SHP77 treated with DMSO at 0.1 percent for 48 hours (cell line): ENCODE measurements at places on chromosomes 11 and 22.

- DNase-seq = no peak
These were observed 58.8 kb upstream of the RDX start for GRCh38 chr11:110355011-110355744.

GRCh38 chr22:48905206-48905975, 922.3 kb downstream of the BRD1 start:
- DNase-seq = no peak

- DNase-seq = no peak
These were observed 52.5 kb upstream of the SLC22A12 start for GRCh38 chr11:64538501-64538951.

GRCh38 chr11:44452827-44453572, 112.5 kb upstream of the CD82 start:
- DNase-seq = no peak

DNA sequence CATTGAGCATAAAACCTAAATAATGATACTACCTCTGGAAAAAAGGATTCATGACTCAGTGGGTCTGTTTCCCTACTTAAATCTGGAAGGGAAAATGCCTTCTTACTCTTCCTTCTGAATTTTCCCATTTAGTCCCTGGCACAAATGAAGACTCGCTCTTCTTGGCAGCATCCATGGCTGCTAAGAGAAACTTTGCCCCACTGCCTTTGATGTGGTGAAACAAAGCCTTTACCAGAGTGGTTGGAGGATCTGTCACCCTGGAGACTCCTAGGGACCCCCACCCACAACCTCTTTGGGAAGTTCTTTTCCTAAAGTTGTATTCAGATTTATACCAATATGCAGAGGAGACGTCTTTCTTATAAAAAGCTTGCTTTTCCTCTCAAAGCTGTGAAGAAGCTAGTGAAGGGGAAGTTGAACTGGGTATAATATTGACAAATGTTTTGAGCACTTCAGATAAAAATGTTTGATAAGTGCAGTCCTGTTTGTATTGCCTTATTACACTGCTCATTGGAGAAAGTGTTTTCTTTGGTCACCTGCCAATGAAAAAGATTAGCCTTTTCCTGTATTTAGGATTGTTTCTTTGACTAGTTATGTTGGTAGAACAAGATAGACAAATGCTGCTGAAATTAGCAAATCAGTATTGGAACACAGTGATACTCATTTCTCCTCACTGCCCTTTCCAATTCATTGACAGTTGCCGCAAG, 77.3 kb downstream of the ARFGAP2 start:
- peak; percentile 7 for DNase-seq

DNA sequence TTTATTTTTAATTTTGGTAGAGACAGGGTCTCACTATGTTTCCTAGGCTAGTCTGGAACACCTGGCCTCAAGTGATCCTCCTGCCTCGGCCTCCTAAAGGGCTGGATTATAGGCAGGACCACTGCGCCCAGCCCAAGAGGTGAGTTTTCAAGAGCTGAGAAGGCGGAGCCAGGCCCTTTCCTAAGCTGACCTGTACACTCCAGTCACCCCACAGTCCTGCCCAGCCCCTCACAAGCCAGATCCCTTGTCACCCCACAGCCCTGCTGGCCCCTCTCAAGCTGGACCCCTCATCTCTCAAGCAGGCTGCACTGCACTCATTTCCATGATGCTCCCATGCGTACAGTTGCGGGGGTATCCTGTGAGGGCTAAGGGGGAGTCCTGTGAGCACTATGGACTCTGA, 2.9 kb downstream of the DENND6B start:
- DNase-seq = no peak

DNA sequence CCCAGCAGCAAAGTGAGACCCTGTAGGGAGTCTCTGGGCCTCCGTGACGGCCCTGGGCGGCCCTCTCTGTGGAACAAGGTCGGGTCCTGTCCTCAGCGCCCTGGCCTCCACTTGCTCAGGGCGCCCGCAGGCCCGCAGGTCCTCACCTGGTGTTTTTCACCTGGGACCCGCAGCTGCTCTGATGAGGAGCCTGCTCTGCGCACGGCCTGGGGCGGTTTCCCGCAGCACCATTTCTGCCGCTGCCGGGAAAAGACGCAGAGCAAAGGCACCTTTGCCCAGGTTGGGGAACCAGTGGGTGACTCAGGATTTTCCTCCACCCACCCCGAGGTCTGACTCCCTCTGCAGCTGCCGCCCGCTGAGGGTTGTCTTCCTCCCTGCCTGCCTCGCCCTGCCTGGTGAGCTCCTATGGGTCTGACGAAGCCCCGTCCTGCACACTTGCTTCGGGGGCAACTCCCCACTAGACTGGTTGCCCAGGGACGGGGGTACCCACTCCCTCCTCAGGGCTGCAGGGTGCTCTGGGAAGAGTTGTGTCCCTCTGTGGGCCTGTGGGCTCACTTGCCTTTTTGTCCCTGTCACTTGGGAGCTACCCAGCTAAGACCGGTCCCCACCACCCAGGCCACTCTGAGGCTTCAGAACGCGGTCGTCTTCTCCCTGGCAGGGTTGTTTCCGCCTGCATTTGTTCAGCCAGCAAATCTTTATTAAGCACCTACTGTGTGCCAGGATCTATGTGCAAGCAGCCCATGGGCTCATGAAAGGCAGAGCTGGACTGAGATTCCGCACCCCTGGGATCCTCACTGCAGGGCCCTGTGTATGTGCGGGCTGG, 89.5 kb downstream of the KCNQ1 start:
- DNase-seq = no peak

GRCh38 chr11:126305699-126306098, 1.8 kb downstream of the DCPS start:
- no peak for DNase-seq

DNA sequence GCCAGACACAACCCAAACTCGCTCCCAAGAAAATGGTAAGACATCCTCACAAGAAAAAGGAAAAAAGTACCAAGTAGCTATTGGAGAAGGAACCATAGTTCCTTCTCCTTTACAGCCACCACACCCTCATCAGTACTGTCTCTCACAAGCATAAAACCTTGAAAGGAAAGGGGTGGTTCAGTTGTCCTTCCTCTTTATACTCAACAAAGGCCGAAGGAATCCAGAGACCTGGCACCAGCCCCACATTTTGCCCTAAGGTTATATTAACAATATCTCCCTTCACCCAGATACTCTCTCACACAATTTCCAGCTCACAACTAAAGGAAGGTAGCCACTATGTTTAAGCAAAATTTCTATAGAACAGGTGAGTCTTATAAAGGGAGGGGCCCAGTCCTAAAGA, 8.5 kb downstream of the FHIP1B start:
- DNase-seq = no peak

DNA sequence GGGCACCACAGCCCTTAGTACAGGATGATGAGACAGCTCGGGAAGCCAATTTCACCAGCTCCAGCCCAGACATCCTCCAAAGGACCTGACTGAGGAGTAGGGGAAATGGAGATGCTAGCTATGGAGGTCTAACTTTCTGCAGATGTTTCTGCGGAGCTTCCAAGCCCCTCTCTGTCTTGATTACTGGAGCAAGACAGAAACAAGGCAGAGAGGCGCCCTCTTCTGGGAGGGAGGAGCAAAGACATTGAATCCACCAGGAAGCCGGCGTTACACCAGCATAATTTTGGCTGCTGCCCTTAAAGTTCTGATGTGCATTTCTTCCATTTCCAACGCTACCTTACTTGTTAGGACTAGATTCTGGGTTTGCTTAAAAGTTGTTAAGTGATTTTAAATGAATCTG, 107.3 kb upstream of the HSD17B12 start:
- peak; percentile 46 for DNase-seq

DNA sequence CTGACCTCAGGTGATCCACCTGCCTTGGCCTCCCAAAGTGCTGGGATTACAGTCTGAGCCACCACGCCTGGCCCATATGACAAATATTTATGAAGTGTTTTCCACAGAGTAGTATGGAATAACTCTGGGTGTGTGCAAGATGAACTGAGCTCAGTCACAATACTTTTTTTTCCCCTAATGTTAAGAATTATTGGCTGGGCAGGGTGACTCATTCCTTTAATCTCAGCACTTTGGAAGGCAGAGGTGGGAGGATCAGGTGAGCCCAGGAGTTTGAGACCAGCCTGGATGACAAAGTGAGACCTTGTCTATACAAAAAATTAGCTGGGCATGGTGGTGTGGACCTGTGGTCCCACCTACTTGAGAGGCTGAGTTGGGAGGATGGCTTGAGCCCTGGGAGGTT, 6.4 kb downstream of the PTPRJ start:
- no peak for DNase-seq

GRCh38 chr11:128732471-128733277, 38.8 kb downstream of the FLI1 start:
- no peak for DNase-seq

DNA sequence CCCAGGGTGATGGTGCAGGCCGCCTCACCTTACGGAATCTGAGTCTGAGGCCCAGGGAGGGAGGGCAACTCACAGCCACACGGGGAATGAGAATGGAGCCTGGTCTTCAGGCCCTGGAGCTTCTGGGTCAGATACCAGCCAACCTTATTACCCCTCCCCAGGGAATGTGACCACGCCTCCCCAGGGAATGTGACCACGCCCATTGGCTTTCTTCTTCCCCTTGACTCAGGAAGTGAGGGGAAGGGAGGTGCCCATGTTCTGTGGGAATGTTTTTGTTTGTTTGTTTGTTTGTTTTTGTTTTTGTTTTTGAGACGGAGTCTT, 57.5 kb upstream of the RBFOX2 start:
- no peak for DNase-seq

DNA sequence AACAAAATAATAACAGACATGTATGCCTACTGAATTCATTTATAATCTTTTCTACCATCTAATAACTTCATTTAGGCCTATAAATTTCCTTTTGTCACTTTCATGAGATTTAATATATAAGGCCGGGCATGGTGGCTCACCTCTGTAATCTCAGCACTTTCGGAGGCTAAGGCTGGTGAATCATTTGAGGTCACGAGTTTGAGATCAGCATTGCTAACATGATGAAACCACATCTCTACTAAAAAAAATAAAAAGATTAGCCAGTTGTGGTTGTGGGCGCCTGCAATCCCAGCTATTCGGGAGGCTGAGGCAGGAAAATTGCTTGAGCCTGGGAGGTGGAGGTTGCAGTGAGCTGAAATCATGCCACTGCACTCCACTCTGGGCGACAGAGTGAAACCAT, 14.2 kb upstream of the NTM start:
- no peak for DNase-seq

DNA sequence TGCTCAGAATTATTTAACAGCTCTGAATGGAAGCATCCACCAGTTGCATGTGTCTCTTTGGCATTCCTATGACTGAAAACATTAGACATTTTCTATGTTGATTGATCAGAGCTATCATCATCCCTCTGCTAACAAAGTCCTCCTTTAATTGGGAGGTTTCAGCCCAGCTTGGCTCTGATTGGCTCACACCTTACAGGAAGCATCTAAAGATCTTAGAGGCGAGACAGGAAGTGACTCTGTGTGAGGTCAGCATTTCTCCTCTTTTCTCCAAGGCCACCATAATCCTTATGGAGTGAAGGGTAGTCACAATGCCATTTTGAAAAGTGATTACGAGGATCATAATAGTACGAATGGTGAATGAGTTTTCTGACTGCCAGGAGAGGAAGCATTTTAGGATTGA, 260.8 kb downstream of the MIAT start:
- DNase-seq = no peak

GRCh38 chr11:3160252-3161031, 4.7 kb downstream of the OSBPL5 start:
- DNase-seq = no peak

- no peak for DNase-seq
These were observed 137.4 kb downstream of the PLEKHA7 start for GRCh38 chr11:16876837-16877236.

DNA sequence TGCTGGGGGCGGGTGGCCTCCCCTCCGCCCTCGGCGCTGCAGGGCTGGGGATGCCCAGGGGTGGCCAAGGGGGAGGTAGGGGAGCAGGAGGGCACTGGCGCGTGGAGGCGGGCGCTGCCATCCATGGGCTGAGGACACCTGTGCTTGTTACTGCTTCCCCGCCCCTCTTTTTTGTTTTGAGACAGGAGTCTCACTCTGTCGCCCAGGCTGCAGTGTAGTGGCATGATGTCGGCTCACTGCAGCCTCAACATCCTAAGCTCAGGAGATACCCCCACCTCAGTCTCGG, 683 bp upstream of the FADS3 start:
- no peak for DNase-seq

GRCh38 chr22:41674846-41675340, 13.8 kb downstream of the SNU13 start:
- DNase-seq = no peak

DNA sequence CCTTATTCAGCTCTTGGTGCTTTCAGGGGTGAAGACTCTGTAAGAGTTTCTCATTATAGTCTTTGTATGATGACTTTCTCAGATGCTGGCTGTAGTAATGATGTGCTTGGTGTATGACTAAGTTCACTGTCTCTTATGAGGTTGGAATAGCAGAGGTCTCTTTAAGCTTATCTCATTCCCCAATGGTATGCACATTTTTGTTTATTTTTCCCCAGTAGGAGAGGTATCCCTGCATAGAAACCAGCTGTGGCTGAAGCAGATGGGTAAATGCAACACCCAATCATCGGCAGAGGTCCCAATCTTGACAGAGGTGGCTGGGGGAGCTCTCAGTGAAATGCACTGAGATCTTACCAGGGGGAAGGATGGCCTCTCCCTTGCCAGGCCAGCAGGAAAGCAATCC, 34.6 kb downstream of the BBOX1 start:
- DNase-seq = no peak

DNA sequence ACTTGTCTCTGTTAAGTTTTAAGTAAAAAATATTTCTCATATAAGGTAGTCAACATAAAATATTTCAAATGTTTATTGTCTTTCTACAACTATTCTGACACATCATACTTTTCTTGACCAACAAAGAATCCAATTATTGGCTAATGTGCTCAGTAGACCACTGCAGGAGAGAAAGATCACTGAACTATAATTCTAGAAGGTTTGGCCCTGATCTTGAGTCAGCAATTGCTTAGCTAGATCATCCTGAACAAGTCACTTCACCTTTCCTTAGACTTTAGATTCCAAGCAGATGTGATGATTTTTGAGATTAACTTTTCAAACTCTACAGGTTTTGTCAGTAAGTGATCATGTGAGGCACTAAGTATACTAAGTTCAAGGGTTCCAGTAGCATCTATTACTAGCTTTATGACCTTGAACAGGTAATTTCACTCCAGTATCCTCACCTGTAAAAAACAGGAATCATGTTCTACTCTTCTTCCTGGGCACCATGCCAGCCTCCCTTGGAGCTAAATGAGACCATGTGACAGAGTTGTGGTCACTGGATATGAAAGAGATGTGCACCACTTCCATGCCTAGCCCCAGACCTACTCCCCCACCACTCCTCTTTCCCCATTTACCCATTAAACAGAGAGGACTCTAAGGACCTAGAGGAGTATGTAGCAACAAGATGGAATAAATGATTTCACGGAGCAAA, 17.3 kb downstream of the PGM2L1 start:
- peak; percentile 42 for DNase-seq

- no peak for DNase-seq
These were observed 5.6 kb upstream of the APOBEC3H start for GRCh38 chr22:39091126-39092081.

GRCh38 chr22:36413022-36413775, 25.4 kb upstream of the MYH9 start:
- DNase-seq = no peak

GRCh38 chr22:38023045-38023444, 34.2 kb upstream of the PICK1 start:
- no peak for DNase-seq

- peak; percentile 85 for DNase-seq
These were observed 85.3 kb upstream of the SYT13 start for GRCh38 chr11:45371251-45372115.
